LoVo (cell line): ENCODE measurements at places on chromosomes 1 and 21.

DNA sequence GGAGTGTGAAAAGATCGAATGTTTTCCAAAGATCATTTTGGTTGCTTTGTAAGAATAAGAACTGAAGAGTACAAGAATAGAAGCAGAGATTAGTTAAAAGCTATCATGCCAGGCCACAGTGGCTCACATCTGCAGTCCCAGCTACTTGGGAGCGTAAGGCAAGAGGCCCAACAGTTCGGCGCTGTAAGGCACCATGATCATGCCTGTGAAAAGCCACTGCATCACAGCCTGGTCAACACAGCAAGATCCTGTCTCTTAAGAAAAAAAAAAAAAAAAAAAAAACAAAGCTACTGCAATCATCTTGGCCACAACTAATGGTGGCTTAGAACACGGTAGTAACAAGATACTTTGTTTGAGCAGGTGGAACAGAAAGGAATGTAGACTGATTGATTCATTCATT lies 116.2 kb downstream of the EIF4G3 start:
- no peak for DNase-seq

DNA sequence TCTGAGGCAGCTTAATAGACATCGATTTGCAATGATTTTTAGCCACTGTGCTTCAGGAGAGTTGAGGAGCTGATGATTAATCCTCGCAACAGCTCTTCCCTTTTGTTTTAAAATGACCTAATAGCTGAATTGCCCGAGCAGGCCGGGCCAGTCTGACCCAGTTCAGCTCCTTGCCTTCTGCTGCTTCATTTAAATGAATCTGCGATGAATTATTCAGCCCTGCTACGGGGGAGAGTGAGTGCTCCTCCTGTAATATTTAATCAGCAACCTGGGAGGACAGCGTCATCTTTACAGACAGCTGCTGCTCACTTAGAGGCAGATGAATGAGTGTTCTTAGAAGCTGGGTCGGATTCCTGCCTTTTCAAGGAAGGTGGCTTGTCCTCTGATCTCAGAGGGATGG lies 325.1 kb downstream of the CAMTA1 start:
- DNase-seq: no peak

- DNase-seq: no peak
Measured at GRCh38 chr1:155636397-155637153, 26.6 kb downstream of the MSTO1 start.

- no peak for DNase-seq
Measured at GRCh38 chr1:52691821-52692220, 6.3 kb downstream of the COA7 start.

DNA sequence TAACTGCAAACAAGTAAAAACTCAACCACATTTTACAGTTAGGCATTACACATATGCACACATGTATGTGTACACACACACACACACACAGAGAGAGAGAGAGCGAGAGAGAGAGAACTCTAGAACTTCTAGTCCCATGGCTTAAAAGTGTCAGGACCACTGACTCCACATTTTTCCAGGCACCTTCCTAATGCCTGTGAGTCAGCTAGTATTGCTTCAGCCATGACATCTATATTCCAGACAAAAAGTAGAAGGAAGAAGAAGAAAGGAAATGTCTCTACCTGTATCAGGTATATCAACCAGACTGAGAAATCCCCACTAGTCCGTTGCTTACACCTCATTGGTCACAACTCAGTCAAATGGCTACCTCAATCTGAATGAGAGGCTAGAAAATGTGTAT lies 31.9 kb upstream of the TACSTD2 start:
- DNase-seq: no peak

- no peak for DNase-seq
Measured at GRCh38 chr21:27476696-27477095, 509.8 kb upstream of the ADAMTS5 start.

GRCh38 chr1:208202333-208202995 lies 41.7 kb downstream of the PLXNA2 start:
- DNase-seq: no peak

- no peak for DNase-seq
Measured at GRCh38 chr1:200432586-200432985, 22.8 kb upstream of the ZNF281 start.

DNA sequence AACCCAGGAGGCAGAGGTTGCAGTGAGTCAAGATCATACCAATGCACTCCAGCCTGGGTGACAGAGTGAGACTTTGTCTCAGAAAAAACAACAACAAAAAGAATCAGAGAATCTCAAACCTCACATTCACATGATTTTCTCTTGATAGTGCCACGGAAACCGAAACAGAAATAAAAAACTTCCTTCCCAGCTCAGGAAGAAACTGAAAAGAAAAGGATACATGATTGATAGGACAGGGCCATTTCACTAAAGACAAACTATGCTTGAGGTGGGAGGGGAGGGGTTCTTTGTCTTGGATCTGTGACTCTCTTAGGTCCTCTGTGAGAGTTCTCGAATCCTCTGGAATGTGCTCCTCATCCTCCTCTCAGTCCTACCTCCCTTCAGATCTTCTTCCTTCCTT lies 19.8 kb upstream of the CD53 start:
- DNase-seq: no peak

- DNase-seq: no peak
Measured at GRCh38 chr1:221035662-221036153, 156.5 kb downstream of the HLX start.

DNA sequence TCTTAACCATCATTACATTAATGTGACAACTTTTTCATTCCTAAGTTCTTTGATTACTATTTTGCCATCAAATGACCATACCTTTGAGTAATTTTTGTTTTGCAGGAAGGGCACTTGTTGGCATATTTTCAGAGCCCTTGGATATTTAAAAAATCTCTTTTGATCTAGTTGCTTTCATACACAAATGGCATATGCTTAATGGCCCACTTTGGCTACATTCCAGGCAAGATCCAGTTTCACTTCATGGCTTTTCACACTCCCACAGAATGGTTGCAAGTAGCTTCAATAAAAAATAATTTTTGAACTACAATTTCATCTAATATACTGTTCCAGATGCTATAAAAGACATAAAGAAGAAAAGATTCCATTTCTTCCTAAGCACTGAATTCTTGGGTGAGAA lies 18.1 kb downstream of the ADAM30 start:
- DNase-seq: no peak

DNA sequence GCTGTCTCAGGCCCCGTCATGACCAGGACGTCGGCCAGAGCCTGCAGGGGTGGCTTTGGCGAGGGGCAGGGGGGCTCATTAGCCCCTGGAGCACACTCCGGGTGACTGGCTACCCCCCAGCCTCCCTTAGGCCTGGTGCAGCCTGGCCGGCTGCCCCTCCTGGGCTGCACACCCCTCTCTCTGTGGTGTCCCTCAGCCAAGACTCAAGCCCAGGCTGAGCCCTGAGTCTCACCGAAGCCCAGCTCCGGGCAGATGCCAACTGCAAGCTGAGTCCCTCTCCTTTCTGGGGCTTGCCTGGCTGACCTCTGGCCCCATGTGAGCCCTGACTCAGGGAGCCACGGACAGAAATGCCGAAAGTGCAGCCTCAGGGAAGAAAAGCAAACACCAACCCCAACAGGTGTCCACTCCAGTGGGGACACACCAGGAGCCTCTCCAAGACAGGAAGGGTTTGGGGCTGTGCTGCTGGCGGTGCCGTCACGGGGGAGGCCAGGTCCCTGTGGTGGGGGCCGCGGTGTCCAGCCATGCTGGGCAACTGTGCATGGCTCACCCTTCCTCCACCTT lies 5.3 kb upstream of the IBA57 start:
- DNase-seq: no peak

- no peak for DNase-seq
Measured at GRCh38 chr1:202967684-202968281, 726 bp upstream of the CYB5R1 start.

GRCh38 chr21:40436261-40436660 lies 410.7 kb downstream of the DSCAM start:
- no peak for DNase-seq

DNA sequence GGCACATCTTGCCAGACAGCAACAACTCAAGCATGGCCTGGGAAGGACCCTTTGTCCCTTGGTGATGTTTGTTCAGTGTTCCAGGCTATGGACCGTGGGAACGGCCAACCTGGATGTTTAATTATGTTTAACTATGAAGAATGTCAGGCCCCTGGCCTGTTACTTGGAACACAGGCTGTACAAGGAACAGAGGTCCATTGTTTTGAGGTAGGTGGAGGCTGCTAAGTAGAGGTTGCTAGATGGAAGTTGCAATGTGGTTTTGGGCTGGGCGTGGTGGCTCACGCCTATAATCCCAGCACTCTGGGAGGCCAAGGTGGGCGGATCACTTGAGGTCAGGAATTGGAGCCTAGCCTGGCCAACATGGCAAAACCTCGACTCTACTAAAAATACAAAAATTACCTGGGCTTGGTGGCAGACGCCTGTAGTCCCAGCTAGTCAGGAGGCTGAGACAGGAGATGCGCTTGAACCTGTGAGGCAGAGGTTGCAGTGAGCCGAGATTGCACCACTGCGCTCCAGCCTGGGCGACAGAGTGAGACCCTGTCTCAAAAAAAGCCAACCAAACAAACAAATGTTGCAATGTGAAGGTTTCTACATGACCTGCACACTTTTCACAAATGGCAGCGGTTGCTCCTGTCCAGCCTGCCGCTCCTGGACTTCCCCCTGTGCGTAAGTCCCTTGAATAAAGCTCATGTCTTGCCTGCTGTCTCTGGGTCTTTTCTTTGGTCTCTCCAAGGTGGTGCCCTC lies 2.5 kb upstream of the LEFTY1 start:
- DNase-seq: peak; percentile 65

DNA sequence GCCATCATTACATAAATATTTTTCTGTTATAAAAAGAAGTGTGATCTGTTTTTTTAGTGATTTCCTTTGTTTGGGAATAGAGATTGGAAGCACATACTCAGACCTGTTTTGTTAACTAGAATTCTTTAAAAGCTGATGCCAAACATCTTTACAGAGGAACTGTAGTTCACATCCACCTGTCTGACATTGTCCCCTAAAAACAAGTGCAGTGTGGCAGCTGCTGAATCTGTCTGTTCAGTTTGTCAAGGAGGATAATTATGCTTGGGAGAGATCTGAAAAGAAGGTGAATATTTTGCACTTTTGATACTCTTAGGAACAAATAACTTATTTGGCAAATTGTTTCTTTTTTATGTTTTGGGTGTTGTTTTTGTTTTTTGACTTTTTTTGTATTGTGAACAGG lies 13.6 kb downstream of the AGMAT start:
- DNase-seq: no peak

- DNase-seq: no peak
Measured at GRCh38 chr1:84899969-84900368, 7.0 kb upstream of the LPAR3 start.

DNA sequence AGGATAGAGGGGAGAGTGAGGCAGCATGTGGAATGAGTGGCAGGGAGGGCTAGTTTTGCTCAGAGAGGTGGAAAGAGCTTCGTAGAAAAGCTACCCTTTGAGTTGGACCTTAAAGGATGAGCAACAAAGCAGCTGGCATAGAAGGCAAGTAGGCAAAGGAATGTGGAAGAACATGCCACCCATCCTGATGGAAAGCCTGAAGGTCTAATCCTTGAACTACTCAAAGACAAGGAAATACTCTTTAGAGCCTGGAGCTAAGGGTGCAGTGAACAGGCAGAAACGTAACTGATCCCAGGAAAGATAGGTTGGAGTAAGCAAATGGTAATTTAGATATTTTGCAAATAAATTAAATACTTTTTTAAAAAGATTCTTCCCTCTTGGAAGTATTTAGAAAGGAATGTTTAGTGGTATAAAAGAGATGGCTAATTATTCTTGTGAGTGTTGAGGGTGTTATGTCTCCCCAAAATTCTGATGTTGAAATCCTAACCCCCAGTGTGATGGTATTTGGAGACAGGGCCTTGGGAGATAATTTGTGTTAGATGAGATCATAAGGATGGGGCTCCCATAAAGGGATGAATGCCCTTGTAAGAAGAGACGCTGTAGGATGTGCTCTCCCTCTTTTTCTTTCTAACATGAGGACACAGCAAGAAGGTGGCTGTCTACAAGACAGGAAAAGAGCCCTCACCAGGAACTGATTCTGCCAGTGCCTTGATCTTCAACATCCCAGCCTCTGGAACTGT lies 308.1 kb upstream of the RUNX1 start:
- no peak for DNase-seq

DNA sequence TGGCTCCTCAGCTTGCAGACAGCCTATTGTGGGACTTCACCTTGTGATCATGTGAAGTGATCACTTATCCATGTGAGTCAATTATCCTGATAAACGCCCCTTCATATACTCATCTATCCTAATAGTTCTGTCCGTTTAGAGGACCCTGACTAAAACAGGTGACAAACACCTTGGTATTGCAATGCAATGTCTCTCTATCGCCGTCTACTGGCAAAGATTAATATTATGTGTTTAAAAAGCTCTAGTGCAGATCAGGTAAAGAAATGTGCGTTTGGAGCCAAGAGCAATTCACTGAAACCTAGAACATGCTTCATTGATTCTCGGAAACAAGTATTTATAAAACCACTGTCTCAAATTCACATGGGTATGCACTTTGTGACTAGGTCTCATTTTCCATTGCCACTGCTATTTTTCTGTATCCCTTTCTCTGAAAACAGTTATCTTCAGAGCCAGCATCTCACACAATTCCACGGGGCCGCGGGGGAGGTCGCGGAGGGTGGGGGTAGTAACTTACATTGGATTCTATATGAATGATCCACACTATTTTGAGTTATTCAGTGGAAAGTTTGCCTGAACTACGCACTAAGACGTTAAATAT lies 554.6 kb upstream of the NCAM2 start:
- peak; percentile 3 for DNase-seq

- no peak for DNase-seq
Measured at GRCh38 chr1:167367705-167368104, 147.0 kb downstream of the POU2F1 start.

DNA sequence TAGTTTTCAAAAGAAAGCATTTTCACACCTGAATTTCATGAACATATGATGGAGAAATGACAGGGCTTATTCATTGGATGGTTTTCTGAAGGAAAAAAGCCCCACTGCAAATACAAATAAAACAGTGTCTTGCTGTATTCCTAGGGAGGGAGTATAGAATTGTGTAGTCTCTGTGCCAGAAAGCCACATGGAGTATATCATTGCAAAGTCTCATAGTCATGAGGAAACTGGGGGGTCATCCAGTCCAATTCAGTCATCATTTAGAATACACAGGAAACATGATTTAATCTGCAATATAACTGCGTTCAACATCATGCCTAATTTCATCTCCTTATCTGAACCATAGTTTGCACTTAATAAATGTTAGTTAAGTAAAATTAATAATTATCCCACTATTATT lies 222.3 kb downstream of the NTNG1 start:
- DNase-seq: no peak

DNA sequence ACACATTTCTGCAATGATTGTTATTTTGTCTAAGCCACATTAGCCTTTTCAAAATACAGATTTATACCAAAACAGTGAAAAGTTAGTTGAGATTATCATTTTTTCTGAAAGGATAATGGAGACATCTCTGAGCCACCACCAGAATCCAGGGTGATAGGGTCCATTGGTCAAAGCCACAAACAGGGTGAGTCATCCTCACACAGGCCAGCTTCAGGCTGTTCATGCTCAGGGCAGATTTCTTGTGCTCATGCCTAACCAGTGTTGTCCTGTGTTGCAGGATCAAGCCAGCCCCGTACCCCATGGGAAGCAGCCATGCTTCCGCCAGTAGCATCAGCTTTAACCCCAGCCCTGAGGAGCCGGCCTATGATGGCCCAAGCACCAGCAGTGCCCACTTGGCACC lies 13.4 kb downstream of the ELOA start:
- no peak for DNase-seq
